ENCODE measurements at places on chromosomes 5 and 9.

DNA sequence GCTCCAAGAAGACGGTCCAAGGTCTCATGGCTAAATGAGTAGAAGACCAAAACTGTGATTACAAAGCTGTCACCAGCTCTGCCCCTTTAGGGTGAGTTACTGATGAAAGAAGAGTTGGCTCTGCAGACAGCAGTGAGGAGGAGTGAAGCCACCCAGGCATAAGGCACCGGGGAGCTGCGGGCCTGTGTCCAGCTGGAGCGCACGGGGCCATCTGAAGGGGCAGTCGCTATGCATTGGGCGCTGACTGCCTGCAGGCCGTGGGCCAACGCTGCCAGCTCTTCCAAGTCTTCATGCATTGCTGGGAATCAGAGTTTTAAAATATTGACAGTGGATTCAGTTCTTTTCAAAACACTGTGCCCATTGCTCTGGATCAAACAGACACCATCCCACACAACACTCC lies 70.3 kb downstream of the DAPK1 start:
- DNase-seq, result no peak

DNA sequence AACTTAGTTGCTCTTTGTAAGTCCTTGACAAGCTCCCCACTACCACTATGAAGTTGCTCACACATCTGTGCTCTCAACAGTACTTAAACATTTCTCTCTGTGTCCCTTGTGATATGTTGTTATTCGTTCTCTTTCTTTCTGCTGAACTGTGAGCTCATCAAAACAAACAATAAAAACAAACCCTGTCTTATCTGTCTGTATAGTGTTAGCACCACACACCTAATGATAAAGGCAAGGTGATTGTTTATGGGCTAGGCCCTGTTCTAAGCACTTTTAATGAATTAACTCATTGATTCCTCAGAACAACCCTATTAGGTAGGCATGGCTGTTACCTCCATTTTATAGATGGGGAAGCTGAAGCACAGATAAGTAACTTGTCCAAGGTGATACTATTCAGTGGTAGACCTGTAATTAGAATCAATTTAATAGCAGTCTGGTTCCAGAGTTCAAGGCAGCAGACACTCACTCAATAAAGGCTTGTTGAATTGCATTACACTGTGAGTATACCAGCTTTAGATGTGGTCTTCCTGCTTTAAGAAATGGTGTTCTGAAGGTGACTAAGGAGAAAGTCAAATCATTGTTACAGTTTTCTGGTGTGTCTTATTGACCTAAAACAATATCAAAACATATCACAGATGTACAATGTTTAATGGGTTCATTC lies 153.6 kb upstream of the ELL2 start:
- DNase-seq, result no peak

- DNase-seq, result no peak
These were observed 3.8 kb upstream of the ZNF782 start for GRCh38 chr9:96858018-96858573.

DNA sequence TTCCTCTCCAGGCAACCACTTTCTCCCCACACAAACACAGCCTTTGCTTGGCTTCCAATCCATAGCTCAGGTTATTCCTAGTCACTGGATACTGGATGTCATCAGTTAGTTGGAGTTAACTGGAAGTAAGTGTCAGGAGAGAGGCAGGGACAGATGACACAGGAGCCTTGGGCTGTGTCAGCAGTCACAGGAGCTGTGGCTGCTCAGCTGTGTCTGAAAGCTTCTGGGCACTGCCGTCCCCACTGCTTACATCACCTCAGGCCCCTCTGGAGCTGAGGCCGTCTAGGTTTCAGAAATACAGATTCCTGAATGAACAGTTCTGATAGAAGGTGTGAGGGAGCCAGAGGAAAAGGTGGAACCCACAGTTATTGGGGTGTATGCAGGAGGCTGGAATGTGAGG lies 17.3 kb upstream of the FAM240B start:
- no peak for DNase-seq

DNA sequence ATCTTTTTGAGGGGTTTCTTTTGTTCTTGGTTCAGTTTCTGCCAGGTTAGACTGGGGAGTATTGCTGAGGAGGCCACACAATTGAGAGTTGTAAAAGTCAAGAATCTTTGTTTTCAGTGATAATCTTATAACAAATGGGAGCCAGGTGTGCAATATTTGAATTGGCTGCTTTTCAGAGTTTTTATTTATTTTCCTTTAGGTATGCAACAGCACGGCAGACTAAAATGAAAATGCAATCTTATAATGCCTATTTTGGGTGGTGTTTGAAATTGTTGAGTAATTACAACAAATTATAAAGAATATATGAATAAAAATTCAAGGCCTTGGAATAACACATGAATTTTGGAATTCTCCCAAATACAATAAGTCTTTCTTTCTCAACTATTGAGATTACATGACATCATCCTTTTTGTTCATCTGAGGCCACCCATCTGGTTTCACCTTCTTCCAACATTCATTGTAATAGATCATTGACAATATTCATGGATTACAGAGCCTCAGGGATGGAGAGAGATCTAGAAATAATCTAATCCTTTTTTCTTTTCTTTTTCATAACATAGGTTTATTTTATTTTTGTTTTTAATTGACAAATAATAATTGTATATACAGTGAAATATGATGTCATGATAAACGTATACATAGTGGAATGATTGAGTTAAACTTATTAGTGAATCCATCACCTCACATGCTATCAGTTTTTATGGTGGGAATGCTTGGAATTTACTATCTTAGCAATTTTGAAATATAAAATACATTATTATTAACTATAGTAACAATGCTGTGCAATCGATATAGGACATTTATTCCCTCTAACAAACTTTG lies 1061.0 kb downstream of the NR2F1-AS1 start:
- no peak for DNase-seq

GRCh38 chr5:120545007-120545406 lies 80.9 kb downstream of the PRR16 start:
- DNase-seq, result no peak

- no peak for DNase-seq
These were observed 9.7 kb upstream of the SNX24 start for GRCh38 chr5:122835681-122836080.

- DNase-seq, result no peak
These were observed 134.8 kb downstream of the ZCCHC7 start for GRCh38 chr9:37255187-37255586.

DNA sequence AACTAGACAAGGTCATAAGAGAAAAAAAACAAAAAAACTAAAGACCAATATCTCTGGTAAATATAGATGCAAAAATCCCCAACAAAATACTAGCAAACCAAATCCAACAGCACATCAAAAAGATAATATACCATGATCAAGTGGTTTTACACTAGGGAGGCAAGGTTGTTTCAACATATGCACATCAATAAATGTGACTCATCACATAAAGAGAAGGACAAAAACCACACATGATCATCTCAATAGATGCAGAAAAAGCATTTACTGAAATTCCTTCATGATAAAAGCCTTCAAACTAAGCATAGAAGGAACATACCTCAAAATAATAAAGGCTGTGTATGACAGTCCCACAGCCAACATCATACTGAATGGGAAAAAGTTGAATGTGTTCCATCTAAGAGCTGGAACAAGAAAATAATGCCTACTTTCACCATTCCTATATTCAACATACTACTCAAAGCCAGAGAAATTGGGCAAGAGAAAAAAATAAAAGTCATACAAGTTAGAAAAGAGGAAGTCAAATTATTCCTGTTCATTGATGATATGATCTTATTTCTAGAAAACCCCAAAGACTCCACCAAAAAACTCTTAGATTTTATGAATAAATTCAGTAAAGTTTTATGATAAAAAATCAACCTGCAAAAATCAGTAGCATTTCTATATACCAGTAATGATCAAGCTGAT lies 72.2 kb upstream of the FAM169A start:
- DNase-seq, result no peak

- DNase-seq, result no peak
These were observed 45.1 kb downstream of the TGFBI start for GRCh38 chr5:136073714-136074529.
